NCI-H1092 treated with DMSO at 0.1 percent for 48 hours (cell line): ENCODE measurements at places on chromosomes 5 and 9.

DNA sequence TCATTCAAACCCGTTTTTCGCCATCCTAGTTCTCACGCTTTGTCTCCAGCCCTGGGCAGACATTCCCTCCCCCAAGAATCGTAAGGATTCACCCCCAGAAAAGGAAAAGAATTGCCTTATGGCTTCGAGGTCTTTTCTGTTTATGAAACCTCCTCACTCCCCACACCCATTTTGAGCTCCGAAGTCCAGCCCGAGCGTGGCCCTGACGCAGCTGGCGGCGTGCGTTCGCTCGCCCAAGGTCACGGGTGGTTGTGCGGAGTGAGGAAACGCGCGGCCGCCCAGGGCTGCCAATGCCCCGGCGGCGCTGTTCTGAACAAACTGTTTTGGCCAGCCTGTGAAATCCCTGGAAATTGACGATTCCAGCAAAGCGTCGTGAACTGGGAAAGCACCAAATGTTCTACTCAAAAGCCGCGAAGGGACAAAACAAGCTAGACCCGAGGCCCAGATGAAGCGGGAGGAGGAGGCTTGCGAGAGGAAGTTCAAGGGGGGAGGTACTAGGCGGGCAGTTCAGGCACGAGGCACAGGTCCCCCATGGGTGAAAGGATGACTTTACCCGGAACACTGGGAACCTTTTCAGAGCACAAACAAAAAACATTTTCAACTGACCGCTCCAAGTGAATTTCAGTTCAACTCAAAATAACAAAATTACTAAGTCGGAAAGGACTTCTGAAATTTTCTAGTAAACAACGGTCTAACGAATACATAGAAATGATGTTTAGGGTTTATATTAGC, 683 bp upstream of the ZFAND5 start:
- peak; percentile 85 for DNase-seq

DNA sequence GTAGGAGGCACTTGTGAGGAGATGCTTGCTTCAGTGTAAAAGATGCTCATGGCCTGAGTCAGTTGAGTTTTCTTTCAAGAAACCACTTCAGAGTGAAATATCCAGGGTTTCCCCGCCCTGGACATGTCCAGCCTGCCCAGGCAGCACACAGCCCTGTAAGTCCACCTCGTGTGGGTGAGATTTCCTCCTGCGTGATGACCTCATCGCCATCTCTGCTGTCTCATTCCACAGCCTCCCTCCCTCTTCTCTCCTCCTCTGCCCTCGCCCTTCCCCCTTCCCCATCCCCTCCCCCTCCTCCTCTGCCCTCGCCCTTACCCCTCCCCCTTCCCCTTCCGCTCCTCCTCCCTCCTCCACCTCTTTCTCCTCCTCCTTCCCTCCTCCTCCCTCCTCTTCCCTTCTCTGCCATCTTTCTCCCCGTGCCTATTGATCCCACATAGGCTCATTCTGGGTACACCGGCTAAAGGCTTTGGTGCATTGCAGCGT, 34.0 kb upstream of the NCS1 start:
- DNase-seq = no peak

DNA sequence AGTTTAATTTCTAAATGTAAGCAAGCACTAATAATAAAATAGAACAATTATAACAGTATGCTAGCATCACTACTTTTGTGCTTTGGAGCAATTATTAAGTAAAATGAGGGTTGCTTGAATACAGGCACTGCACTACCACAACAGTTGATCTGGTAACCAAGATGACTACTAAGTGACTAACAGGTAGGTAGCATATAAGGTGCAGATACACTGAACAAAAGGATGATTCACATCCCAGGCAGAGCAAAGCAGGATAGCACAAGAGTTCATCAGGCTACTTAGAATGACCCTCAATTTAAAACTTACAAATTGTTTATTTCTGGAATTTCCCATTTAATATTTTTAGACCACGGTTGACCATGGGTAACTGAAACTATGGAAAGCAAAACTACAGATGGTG, 48.0 kb upstream of the RGS7BP start:
- no peak for DNase-seq

DNA sequence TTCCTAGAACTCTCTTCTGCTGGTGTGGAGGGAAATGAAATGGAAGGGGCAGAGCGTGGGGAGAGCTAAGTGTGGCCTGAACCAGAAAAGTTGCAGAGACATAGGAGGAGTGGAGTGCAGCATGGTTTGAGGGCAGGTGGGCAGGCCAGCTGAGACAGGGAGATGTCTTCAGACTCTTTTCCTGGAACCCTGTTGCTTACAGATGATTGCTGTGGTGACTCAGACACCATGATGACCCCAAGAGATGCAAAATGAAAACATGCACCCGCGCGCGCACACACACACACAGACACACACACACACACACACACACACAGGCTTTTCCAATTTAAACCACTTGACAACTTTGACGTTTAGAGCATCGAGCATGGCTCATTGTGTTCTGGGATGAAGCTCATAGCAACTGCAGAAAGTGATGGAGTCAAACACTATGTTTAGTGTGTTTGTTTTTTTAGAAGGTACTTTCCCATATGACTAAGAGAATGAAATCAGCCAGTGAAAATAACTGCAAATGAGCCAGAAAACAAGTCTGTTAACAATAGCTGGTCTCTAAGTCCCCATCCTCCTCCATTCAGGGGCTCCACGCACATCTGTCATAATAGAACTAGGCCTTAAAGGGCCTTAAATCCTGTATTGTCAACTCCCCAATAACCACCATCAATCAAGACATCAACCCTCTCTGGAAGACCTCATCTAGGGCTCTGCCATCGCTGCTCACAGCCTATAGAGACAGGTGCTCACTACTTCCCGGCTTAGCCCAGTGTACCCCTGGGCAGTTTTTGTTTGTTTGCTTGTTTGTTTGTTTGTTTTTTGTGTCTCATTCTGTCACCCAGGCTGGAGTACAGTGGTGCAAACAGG, 9.6 kb downstream of the TMOD1 start:
- DNase-seq = no peak
